ENCODE measurements at places on chromosomes 13 and 19.
A peak's percentile ranks its signal among the peaks of the same experiment; 100 is the strongest.

DNA sequence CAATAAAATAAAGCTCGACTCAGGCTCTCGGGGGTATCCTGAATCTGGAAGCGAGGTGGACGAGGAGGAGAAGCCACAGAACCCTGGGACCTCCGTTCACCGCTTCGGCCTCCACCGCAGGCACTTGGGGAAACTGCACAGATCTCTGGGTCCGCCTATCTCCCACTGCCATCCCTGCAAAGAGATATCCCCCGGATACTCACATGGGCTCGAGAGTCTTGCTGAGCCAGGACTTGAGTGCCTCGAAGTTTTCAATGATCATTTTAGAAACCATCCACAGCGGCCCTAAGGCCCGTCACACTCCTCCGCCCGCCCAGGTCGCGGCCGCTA is 589 bp downstream of the RBM26 start:
- no peak for DNase-seq

DNA sequence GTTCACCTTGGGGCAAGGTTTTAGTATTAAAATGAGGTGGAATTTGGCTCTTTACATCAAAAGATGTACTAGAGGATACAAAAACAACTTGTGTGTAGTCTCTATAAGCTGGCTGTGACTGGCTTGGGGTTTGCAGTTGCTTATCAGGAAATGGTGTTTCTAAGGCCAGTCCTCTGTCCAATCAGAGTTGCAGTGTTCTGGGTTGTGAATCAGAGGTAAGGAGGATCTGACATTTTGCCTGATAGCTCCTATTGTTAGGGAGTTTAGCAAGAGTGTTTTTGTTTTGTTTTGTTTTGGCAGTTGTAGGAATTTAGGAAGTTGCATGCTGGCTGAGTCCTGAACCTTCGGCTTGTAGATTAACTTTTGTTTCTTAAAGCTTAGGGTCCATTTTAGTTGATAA is 20.1 kb upstream of the ESD start:
- DNase-seq: no peak

GRCh38 chr13:109010912-109011311 is 381.5 kb downstream of the MYO16 start:
- no peak for DNase-seq

GRCh38 chr19:991174-991931 is 7.2 kb downstream of the WDR18 start:
- DNase-seq: no peak

DNA sequence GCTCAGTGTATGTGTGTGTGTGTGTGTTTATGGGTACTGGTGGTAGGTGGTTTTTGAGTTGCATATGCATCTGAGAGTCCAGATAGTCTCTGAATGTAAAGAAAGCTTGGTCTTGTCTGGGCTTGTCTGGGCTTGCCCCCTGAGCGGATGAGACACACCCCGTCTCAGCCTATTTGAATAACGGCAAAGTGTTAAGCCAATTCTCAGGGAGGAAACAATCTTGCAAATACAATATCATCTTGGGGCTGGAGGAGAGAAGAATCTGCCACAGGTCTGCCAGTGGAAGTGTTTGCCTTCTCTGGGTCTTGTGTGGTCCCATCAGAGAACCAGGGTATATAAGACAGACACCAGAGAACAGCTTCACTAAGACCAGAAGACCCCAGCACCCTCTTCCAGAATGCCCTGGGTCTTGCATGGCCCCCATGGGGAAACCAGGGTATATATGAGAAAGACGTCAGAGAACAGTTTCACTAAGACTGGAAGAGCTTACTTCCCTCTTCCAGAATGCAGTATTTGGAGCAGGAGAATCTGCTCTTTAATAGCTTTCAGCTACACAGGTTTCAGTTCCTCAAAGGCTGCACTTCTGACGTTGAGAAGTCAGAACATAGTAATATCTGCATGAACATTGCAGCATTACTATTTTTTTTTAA is 13.3 kb downstream of the CD70 start:
- no peak for DNase-seq

DNA sequence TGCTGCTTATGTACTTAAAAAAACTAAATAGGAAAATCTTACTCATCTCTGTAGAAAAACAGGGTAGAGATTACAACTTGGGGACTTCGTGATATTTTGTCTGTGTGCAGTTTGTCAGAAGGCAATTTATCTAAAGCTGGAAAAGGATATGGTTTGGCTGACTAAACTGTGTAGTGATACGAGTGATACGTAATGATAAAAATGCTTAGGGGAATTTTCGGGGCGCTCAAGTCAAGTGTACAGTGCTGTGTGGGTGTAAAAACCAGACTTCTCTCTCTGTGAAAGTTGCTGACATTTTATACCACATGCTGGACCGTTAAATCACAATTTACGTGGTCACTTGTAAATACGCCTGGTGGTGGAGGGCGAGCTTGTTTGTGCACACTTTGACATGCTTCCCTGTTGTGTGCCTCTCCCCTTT is 221.7 kb downstream of the KCNRG start:
- DNase-seq: no peak

- DNase-seq: no peak
Measured at GRCh38 chr19:55647732-55648584, at the start of gene CCDC106. TSS of gene CCDC106 (plus strand) at chr19:55648212. CDS start at chr19:55649047, 835 bp downstream.

DNA sequence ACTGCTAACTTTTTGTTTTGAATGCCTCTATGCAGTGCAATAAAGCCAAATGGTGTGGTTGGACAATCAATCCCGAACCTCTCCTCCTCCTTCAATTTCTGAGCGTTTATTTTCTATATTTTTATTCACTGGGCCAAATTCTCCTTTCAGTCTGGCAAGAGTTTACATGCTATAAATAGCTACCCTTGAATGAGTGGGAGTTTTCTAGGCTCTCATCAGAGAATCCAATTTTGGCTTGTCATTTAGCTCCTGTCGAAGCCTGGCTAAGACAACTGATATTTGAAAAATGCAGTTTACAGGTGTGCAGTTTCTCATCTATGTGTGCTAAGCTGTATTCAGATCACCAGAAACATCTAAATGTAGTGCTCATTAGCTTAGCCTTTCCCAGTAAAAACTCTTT is 61.8 kb downstream of the OLFM4 start:
- DNase-seq: no peak

DNA sequence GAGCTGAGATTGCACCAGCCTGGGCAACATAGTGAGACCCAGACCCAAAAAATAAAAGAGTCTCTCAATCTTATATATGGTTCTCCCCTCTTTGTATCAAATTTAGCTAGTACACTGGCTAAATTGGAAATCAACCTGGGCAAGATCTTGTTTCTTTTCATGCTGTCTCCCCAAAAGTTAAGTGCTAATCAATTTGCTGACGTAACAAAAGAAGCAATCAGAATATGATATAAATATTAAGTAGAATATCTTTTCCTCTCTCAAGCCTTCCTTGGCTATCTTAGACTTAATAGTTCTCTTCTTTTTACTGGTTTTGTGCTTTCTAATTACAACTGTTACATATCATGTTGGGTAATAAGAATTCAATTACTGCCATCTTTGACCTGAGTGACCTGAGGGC is 258.9 kb downstream of the KCNRG start:
- DNase-seq: no peak

DNA sequence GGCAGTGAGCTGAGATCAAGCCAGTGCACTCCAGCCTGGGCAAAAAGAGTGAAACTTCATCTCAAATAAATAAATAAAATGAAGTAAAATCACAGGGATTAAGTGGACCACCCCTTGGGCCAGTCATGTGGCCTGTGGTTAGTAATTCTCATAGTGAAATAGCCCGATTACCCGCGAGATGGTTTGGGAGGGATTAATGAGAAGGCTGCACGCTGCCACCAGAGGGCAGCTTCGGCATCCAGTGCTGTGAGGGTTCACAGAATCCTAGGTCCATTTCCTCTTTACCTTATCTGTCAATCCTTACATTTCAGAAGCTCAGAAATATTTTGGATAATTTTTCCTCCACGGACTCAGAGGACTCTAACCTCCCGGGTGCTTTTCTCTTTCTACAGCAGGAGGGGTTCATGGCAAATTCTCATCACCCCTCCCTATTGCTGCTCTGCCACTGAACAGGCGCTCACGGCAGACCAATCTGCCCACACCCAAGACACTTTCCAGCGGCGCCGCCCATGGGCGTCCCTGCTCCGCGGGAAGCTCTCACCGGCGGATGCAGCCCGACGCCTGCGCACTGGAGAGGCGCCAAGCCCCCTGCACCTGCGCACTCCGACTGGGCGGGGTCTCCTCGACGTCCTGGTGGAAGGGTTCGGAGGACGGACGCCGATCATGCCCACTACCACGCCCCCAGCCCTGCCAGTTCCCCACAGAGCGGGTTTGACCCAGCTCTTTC is 11.0 kb downstream of the ZNF835 start:
- no peak for DNase-seq

- no peak for DNase-seq
Measured at GRCh38 chr13:21913010-21913409, 242.1 kb downstream of the FGF9 start.

- no peak for DNase-seq
Measured at GRCh38 chr13:88189728-88190127, 518.6 kb downstream of the SLITRK5 start.

- no peak for DNase-seq
Measured at GRCh38 chr19:38918526-38918925, 6.5 kb upstream of the CCER2 start.

DNA sequence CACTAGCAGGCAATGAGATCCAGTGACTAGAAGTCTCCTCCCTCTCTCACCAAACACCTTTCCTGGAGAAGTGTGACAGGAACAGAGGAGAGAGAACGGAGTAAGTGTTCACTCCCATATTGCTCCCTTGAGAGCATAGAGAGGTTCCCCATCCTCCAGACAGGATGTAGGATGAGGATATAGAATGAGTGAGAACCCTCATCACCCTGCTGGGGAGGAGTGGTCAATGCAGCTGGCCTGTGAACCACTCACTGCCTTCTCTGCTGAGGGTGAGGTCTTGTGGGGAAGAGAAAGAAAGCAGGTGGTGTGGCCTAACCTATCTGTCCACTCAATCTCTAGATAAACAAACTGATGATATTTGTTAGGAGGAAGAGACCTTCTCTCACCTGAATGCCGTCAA is 386.6 kb downstream of the PCDH20 start:
- DNase-seq: no peak

DNA sequence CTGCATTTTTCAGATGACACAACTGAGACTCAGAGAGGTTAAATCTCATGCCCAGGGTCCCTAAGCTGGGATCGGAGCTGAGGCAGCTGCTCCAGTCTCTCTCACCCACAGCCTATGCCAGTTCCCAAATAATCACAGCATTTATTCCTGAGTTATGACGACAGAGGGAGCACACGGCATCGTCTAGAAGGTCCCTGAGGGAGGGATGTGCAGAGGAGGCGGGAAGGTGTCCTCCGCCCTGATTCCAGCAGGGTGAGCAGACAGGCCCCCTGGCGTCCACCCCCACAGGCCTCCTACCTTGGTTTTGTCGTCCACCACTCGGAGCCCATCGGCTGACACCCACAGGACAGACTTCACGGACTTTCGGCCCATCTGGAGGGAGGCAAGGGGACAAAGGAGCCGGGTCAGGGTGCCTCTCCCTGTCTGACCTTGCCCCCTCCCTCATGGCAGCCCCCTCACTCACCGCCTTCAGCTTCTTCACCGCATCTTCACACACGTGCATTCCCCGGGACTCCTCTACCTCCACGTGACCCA is 8.0 kb downstream of the NUMBL start:
- no peak for DNase-seq

DNA sequence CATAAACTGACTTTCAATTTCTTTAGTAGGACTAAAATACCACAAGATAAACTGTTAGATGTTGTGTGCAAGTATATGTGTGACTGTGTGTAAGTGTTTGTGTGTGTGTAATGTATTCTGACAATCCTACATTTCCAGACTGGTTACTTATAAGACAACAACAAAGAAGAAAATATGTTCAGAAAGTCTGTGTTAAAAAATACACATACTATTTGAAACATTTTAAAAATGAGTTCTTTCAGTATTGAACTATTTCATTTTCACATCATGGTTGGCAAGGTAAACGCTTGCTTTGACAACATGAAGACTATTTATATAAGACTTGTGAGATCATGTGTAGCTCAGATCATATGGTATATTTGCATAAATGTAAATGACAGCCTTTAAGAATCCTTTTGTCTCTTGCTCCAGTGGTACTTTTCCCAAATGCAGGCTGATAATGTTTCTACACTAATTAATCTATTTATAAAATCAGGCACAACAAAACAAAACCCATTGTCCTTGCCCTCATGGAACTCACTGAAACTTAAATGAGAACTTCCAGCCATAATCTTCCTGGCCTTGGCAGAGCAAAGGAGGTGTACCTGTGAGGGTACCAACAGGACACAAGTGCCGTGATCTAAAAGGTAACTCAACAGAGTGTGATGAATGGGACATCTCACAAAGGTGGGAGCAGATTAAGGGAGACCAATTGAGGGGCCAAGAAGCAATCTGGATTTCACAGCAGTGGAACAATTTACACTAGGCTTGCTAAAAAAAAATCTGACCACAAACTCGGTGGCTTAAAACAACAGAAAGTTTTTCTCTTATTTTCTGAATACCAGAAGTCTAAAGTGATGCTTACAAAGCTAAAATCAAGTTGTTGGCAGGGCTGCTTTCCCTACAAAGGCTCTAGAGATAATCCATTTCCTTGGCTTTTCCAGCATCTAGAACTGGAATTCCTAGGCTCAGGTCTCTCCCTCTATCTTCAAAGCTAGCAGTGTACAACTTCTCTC is 349.0 kb downstream of the TBC1D4 start:
- no peak for DNase-seq

GRCh38 chr19:6721773-6722172 is 1.3 kb upstream of the C3 start:
- no peak for DNase-seq

- DNase-seq: peak; percentile 22
Measured at GRCh38 chr13:106373989-106374572, 161.4 kb downstream of the EFNB2 start.

DNA sequence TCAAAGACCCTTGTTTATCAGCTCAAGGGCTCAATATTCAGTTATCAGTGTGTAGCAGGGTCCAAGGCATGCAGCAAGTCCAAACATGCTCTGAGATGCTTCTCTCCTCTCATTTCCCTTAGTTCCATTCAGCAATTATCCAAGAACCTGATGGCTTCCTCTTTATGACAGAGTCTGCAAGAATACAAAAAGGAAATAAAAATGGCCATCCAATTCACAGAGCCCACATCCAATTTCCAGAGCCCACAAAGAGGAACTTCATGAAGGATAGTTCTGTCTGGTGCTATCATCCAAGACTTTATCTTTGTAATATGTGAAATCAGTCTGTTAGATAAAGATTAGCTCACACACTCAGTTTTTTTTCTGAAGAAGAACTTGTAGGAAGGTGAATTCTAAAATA is 217.2 kb downstream of the LACC1 start:
- DNase-seq: no peak

DNA sequence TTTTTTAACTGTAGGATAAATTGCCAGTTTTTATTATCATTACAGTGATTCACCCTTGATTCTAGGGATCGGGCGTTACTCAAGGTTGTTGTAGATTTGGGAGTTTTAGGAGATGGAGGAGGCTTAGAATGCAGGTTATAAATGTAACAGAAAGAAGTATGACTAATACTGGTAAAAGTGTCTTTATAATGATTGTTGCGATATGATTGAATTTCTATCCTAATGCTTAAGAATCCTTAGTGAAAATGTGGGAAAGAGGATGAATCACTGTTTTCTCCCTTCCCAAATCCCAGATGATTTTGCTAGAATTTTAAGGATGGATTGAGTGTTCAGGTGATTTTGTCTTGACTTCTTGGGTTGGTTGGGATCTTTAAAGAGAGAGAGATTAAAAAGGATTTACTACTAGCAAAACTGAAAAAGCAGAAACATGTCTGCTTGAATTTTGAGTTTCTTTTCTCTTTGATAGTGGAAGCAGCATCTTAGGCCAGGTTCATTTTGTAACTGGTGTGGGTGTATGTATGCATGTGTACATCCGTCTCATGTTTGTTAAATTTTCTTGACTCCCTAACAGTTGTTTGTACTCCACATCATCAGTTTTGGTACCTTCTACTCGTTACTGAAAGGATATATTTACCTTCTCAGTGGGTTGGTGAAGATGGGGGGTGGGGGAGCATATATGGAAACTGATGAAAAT is 25.9 kb downstream of the ARHGAP35 start:
- DNase-seq: no peak
